ENCODE measurements at places on chromosomes 11 and 22. TPM values are rescaled to one million over a fixed set of nuclear protein-coding genes. Genes with fewer than 3 reads are reported as not detected.

- DNase-seq, result no peak
Observed at GRCh38 chr11:119371778-119372182, 9.7 kb downstream of the USP2 start.

- no peak for DNase-seq
Observed at GRCh38 chr22:22167791-22168189, 76.8 kb upstream of the VPREB1 start.

DNA sequence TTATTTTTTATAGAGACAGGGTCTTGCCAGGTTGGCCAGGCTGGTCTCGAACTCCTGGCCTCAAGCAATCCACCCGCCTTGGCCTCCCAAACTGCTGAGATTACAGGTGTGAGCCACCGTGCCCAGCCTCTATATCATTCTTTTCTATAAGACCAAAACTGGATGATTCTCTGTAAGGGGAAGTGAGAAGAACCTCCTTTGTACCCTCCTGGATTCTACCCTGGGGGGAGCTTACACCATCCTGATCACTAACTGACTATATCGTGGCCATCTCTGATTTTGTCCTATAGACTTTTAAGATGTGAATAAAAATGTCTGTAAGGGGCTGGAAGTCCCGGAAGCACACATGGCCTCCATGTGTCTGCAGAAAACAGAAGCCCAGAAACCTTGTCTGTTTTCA is 9.1 kb downstream of the PIWIL4 start:
- no peak for DNase-seq

- DNase-seq, result no peak
Observed at GRCh38 chr22:24807284-24807950, 1.4 kb downstream of the SGSM1 start.

DNA sequence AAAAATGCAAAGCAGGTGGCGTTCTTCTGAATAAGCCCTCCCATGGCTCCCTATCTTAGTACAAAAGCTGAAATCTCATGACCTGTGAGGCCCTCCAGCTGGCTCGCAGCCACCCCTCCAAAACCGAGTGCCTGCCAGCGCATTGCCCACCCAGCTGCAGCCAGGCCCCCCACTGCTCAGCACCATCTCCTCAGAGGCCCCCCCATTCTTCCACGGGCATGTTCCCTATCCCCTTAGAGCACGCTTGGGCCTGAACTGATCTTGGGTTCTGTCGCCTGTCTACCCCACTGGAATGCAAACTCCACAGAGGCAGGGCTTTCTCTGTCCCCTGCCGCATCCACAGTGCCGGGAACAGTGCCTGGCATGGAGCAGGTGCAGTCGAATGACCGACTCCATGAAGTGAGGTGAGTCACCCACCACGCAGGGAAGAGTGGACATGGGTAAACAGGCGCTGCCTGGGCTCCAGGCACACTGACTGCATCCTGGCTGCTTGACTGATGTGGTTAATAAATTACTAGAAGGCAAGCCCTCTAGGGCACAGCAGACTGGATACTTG is 11.3 kb upstream of the EFCAB6 start:
- DNase-seq, result no peak

DNA sequence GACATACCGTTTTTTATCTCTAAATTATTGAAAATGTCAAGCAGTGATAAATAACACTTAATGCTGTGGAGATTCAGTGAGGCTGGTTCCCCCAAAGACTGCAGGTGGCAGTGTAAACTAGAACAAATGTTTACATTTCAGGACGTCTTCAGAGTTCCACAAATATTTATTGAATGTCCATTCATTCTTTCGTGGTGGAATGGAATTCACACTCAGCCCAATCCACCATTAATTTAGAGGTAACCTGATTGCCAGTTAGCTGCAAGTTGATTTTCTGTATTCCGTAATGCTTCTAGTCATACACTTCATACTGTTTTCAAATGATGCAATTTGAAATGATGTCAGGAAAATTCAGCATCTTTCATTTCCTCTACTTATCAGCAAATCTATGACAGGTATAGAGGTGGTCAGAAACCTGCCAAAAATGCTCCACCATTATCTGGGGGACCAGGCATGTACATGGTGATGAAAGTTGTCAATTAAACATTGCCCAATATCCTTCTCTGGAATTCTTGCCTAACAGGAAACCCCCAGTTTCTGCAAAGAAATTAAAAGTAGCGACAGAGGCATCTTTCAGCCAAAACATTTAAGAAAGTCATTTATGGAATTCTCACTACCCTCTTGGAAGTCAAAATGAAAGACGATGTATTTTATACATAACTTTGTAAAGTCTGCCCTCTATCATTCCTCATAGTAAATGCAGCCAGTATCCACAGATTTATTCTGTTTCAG is 94.3 kb upstream of the BMAL1 start:
- no peak for DNase-seq

GRCh38 chr22:37817705-37818408 is 5.3 kb upstream of the GALR3 start:
- peak; percentile 84 for DNase-seq

DNA sequence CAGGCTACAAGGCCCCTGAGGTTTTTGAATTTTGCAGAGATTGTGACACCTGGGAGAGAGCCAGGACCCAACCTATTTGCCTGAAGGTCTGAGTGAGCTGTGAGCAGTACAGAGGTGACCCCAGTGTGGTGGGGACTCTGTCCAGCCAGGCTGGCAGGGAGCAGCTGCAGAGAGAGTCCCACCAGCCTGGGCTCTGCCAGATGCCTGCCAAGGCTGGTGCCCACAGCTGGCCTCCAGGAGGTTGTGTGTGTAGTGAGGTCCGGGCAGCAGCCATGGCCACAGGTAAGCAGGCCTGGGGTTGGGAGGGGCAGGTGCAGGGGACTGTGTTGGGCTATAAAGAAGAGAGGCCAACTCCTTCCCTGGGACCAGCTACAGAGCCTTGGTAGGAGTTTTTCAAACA is 144.8 kb downstream of the CRYBB2 start:
- DNase-seq, result no peak

GRCh38 chr11:111336582-111337256 is 38.4 kb downstream of the POU2AF3 start:
- DNase-seq, result no peak

DNA sequence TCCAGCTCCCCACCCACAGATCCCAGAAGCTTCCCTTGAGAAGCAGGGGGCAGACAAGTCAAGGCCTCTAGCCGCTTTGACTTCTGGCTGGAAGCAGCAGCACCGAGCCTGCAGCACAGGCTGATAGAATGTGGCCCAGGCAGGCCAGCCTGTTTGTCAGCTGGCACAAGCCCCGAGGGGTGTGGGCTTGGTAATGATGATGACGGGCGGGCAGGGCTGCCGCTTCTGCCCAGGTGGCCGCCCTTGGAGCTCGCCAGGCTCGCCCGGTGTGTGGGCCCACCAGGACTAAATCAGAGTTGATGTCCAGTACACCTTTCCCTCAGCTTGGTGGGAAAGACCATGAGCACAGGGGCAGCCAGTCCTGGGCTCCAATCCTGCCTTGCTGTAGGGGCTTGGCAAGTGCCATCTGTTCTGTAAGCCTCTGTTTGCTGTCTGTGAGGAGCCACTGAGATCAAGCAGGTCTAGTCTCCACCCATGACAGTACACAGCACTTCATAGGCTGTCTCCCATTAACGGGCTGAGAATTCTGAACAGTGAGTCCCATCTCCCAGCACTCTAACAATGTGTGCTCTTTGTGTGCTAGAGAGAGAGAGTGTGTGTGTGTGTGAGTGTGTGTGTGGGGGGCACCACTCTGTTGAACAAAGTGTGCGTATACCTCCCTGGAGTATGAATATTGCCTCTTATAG is 26.8 kb downstream of the MICAL2 start:
- DNase-seq, result no peak

GRCh38 chr22:35783943-35784614 is 66.4 kb downstream of the APOL5 start:
- DNase-seq, result no peak

GRCh38 chr11:76723142-76723541 is 52.6 kb upstream of the LRRC32 start:
- no peak for DNase-seq

- DNase-seq, result no peak
Observed at GRCh38 chr11:123047947-123048293, 14.0 kb downstream of the HSPA8 start.

DNA sequence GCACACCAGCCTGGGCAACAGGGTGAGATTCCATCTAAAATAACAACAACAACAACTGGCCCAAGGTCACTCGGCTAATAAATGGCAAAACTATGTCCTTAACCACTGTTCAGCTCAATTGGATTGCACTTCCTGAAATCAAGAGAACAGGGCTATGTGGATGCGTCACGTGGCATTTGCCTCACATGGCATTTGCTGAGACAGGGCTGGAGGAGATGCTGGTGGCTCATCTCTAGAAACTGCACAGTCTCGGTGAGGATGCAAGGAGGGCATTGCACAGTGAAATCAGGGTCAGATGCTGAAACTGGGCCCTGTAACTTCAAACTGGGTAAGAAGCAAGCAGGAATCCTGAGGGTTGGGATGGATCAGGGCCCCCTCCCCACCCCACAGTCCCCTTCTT is 171.9 kb downstream of the BUD13 start:
- no peak for DNase-seq

- DNase-seq, result no peak
Observed at GRCh38 chr11:7858006-7858405, 61.3 kb upstream of the OR5P2 start.

- no peak for DNase-seq
Observed at GRCh38 chr22:27475548-27475897, 326.0 kb downstream of the MN1 start.

DNA sequence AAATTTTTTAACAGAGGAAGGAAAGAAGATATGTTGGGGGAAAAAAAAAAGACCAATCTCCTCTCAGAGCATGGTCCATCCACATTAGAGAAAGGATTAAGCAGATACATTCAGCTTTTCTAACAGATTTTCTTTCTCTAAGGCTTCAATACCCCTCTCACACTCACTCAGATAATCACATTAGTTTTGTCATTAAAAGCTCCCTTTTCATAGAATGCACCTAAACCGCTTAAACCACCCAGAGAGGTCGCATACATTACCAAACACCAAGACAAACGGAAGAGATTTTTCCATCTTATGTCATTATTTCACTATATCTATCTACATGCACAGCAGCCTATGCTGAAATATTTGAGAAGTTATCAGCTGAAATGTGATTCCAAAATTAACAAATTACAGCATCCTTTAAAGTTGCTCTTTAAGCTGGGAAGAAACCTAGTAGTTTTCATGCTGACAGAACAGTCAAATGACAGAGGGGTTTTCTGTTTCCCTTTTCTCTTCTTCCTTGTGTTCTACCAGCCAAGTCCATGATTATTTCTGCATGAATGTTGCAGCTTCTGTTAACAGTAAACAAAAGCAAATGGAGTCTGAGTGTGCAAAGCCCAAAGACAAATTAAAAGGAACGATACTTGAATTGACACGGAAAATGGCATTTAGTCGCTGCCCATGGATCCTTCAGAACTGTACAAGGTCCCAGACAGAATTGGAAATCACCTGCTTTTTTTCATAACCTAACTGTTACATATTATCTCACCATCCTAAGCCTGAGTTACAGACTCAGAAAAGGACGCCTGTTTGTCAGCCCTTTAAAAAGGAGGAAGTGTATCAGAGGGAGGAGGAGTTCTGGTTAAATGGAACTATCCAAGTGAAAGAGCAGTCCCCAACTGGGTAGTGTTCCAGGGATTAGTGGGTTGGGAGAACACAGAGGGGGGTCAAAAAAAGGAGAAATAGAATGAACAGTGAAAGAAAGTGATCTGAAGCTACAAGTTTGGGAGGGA is 54.6 kb downstream of the PRCP start:
- DNase-seq, result no peak

DNA sequence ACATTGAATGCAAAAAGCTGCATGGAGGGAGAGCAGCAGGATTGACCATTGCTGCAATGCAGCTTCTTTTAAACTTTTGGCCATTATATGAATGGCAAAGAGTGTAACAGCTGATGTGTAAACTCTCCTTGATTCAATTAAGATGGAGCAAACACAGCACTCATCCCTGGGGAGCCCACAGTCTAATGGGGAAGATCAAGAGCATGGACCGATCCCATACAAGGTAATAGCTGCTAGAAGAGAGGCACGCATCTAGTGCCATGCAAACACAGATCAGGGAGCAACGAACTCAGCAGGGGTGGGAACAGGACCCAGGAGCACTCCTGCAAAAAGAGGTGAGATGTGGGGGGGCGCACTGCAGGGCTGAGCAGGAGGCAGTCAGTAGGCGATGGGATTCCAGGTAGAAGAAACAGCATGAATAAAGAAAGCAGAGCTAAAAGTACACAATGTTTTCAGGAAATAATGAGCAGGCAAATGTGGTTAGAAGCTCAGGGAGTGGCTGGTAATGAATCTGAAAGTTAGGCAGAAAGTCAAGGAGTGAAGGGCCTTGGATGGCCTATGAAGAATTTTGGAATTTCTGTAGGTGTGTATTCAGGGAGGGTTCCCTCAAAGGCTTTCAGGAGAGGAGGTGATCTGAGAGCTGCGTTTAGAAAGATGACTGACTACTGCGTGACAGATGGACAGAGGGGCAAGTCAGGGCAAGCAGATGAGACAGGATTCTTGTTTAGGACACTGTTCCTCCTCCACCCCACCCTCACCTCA is 17.2 kb upstream of the BMAL1 start:
- DNase-seq, result no peak

DNA sequence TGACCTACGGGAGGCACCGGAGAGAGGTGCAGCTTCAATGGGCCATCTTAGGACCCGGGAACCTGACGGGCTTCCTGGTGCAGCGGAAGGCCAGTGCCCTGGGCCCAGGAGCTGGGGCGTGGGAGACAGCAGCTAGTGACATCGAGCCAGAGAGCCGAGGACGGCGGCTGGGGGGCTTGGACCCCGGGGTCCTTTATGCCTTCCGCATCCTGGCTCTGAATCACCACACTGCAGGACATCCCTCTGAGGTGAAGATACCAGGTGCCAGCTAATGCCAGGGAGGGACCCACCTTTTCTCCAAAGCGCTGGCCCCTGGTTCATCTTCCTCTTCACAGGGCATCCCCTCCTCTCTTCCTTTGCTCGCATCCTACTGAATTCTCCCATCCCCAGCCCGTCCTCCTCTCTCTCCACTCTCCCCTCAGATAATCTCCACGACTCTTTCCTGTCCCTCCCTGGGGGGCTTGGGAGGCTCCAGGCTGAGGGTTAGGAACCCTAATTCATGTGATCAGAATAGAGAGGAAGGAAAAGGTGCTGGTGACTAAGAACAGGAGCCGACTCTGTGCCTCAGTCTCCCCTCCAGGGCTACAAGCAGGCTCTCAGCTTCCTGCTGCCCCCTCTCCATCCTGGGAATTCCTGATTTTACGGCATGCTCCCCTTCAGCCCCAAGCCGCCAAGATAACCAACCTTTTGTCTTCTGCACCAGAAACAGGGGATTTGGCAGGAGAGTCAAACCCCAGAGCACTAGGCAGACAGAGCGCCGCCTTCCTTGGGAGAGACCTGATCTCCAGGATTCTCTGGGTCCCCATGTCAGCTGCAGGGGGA is 8.5 kb downstream of the VSIG10L2 start:
- DNase-seq, result no peak

- no peak for DNase-seq
Observed at GRCh38 chr11:12161137-12161536, 50.7 kb downstream of the MICAL2 start.

Gene MS4A3
- total RNA-seq, result not detected

Gene CCDC116
- not detected for total RNA-seq

Gene LRP4
- 22.5 TPM for total RNA-seq

Gene NXPE1
- total RNA-seq, result not detected

Gene P2RY6
- 0.19 TPM for total RNA-seq

Gene OTOG
- not detected for total RNA-seq

Gene NNMT
- 83.7 TPM for total RNA-seq

Gene MS4A7
- total RNA-seq, result 27.7 TPM

Gene TMEM86A
- total RNA-seq, result 4.6 TPM

Gene NLRP14
- total RNA-seq, result not detected

Gene MOGAT2
- not detected for total RNA-seq

Gene ACTN3
- total RNA-seq, result not detected

Gene OR5A2
- not detected for total RNA-seq

Gene PARVG
- 2.1 TPM for total RNA-seq

Gene CUL5
- total RNA-seq, result 26.4 TPM

Measured in right atrium auricular region (tissue), 2 donors.